Left colon (tissue), 2 donors: ENCODE measurements at places on chromosomes 3 and 15. TPM values are rescaled to one million over a fixed set of nuclear protein-coding genes. Genes with fewer than 3 reads are reported as not detected.
A peak's percentile ranks its signal among the peaks of the same experiment; 100 is the strongest.

- DNase-seq, result no peak
These were observed 29.5 kb downstream of the LINS1 start for GRCh38 chr15:100572362-100572983.

- no peak for DNase-seq
These were observed 14.5 kb downstream of the H1-8 start for GRCh38 chr3:129557548-129557894.

DNA sequence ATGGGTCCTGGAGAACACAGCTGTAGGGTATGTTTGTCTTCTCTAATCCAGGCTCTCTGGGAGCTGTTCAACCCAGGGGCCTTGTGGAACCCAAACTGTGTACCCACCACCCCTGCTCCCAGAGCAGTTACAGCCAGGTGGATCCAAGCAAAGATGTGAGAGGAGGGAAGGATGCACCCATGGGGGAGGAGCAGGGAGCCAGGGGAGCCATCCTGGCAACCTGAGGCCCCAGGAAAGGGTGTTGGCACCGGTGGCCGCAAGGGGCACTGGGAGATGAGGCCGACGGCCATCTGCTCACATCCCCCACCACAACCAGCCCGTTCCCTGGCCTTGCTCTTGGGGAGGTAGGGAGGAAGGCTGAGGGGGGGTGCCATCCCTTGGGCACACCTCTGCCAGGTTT, 43.2 kb downstream of the CMTM6 start:
- no peak for DNase-seq

- no peak for DNase-seq
These were observed 311.6 kb upstream of the CNTN4 start for GRCh38 chr3:1787094-1787493.

The CELSR3 gene
- 1.4 TPM for total RNA-seq

DNA sequence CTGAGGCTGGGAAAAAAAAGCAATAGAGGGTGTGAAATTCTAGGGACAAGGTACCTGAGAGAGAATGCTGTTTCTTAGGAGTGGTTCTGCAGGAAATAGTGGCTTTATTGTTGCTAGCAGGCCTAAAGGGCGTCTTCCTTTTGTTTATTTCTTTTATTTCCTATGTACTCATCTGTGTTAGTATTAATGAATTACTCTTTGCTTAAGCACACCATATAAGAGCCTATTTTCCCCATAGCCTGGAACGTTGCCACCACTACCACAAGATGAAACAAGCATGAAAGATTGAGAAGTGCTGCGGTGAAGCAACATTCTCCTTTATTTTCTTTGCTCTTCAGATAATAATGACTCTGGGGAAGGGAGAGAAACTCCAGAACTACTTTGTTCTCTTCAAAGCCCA, 21.3 kb upstream of the GOLIM4 start:
- DNase-seq, result peak; percentile 15

DNA sequence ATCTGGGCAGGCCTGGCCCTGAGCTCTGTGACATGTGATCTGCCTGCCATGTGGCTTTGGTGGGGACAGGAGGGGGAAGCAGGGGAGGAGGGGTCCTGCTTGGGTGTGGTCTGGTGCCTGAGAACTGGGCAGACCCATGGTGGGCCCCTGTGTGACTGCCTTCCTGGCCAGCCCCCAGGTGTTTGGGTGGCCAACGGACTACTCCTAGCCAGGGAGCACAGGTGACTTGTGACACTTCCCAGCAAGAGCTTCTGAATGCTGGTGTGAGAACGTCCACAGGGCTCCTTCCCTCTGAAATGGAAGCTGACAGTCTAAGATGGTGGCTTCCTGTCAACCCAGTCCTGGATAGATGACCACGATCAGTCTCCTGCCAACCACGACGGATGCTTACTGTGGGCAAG, 136.1 kb upstream of the MEF2A start:
- peak; percentile 3 for DNase-seq

The TNIK gene
- total RNA-seq, result 32.1 TPM

DNA sequence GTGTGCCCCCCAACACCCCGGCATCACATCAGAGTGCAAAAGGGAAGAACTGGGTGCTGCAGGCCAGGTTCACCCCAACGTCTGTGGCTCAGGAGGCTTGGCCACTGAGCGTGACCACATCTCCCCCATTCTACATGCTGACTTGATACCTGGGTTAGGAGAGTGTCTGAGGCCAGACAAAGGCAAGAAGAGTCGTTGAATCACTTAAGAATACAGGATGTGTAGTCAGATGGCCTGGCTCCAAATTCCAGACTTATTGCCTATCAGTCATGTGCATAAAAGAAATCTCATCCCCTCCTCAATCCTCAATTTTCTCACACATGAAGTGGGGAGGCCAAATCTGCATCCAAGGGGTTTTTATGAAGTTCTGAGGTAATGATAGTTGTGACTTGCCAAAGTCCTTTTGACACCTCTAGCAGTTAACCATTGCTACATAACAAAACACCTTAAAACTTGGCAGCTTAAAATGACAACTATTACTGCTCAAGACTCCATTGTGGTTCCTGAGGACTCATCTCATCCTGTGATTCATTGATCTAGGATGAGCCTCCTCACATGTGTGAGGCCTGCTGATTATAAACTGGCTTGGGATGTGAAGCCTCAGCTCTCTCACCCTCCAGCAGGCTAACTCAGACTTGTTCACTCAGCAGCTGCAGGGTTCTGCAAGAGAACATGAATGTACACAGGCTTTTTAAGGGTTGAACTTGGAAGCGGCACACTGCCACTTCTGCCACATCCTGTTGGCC, 138.8 kb upstream of the TLE3 start:
- DNase-seq, result no peak

DNA sequence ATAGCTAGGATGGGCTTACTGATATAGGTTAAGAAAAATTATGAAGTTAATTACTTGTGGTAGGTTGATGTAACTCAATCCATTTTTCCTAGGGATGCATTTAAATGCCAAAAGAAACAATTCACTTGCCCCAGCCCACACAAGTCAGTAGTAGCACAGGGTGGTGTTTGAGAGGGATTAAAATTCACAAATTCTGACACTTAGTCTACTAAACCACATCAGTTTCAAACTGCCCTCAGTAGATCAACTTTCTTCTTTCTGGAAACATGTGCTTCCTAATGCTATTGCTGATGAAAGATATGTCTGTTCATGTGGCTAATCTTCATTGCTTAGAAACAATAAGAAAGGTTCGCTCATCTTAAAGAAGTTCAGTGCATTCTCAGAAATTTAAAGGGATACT, 160.6 kb downstream of the EPHA3 start:
- no peak for DNase-seq

DNA sequence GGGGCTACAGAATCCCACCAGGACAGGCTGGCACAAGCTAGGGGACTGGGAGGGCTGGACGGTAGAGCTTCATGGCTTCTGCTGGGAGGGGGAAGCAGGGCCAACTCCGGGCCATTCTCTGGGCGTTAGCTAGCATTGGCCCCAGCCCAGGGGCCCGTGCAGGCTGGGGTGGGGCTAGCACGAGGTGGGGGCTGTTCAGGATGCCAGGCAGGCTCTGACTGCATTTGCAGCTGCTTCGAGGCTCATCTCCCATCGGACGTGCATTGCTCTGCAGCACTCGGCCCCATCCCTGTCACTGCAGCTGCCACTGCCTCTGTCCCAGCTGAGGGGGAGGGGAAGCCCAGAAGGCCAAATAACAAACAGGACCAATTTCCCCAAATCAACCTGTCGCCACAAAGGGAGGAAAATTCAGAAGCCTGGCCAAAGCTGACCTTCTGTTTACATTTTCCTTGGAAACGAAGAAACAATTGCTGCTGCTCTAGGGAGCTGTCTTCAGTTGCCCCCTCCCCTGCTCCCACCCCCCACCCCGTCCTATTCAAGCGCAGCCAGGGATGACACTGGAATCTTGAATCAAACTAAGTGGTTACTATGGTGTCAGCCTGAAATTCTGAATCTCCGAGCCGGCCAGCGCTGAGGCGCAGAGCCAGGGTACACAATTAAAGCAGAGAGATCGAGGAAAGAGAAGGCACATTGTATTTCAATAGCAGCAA, 138.8 kb upstream of the PRR20G start:
- DNase-seq, result no peak

The IGF2BP2 gene
- total RNA-seq, result 48.1 TPM

- DNase-seq, result peak; percentile 41
These were observed 609 bp downstream of the GOLGA8A start for GRCh38 chr15:34436956-34437442.

The NRG4 gene
- total RNA-seq, result 6.8 TPM

DNA sequence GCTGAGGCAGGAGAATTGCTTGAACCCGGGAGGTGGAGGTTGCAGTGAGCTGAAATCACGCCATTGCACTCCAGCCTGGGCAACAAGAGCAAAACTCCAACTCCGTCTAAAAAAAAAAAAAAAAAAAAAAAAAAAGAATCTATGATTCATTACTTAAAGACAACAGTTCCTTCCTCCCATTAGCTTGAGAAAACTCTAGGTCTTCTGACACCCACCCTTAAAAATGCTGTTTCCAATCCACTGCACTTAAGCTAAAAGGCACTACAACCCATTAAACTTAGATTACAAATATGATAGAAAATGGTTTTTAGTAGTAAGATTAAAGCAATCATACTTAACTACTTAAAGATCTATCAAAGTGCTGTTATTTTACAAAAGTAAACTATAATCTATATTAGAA, 40.0 kb upstream of the BHLHE40 start:
- DNase-seq, result no peak

The SCAMP5 gene
- total RNA-seq, result 4.5 TPM
